ENCODE measurements at places on chromosomes 1 and 21.
A peak's percentile ranks its signal among the peaks of the same experiment; 100 is the strongest.

- DNase-seq: peak; percentile 41
These were observed 780 bp downstream of the HIVEP3 start for GRCh38 chr1:41917835-41918449.

GRCh38 chr1:203629507-203630082 lies 3.0 kb downstream of the ATP2B4 start:
- peak; percentile 52 for DNase-seq

GRCh38 chr1:87647430-87648177 lies 318.9 kb downstream of the LMO4 start:
- no peak for DNase-seq

GRCh38 chr21:24671901-24672300 lies 935.4 kb downstream of the MRPL39 start:
- DNase-seq: no peak

DNA sequence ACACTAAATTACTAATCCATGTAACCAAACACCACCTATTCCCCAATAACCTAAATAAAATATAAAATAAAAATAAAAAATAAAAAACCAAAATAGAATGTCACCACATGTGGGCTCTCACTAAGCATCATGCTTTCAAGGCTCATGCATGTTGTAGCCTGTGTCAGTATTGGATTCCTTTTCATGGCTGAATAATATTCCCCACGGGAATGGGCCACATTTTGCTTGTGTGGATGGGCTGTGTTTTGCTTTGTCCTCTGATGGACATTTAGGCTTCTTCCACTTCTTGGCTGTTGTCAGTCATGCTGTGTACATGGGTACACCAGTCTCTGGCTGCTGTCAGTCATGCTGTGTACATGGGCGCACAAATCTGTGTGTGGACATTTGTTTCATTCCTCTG lies 3.2 kb downstream of the KRTAP10-6 start:
- no peak for DNase-seq

GRCh38 chr1:43468414-43468813 lies 14.7 kb upstream of the HYI start:
- DNase-seq: no peak

- DNase-seq: peak; percentile 22
These were observed 10.6 kb upstream of the UAP1 start for GRCh38 chr1:162550925-162551324.

DNA sequence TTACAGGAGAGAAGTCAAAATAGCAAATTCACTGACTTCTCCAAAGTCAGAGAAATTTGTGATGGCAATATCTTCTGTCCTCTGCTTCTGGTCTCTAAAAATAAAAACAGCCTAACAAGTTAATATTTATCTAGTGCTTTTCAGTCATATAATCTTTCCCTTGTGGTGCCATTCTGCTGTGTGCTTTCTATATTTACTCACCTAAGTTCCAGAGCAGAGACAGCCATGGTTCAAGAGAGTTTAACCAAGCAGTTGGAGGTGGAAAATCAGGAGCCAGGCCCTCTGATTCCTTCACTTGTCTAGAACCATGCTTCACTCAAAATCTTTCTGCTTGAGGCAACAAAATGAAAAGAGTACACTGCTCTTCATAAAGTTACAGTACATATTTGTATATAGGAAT lies 39.3 kb downstream of the BRINP2 start:
- no peak for DNase-seq

DNA sequence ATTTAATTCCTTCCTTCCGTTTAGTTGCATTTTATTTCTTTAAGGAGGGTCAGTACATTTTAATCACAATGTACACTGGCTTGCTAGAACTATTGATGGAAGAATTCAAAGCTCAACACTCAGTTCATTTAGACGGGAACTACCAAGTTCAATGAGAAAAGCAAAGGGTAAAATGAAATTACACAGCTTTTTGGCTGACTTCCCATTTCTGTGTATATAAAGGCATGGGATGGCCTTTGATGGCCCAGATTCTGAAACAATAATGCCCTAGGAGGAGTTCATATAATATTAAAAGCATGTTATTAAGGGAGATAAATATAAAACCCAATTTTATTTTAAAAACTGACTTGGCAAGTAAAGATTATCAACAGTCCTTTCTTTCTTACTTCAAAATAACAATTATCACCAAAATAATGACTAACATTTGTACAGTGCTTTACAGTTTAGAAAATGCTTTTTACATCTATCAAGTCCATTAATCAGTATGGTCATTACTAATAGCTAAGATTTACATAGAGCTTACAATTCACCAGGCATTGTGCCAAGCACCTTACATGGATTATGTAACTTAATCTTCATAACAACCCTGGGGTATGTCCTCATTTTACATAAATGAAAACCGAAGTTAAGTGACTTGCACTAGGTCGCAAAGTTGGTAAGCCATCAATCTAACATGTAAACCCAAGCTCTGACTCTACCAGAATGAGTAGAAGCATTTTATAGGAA lies 402.4 kb downstream of the OMA1 start:
- peak; percentile 18 for DNase-seq

DNA sequence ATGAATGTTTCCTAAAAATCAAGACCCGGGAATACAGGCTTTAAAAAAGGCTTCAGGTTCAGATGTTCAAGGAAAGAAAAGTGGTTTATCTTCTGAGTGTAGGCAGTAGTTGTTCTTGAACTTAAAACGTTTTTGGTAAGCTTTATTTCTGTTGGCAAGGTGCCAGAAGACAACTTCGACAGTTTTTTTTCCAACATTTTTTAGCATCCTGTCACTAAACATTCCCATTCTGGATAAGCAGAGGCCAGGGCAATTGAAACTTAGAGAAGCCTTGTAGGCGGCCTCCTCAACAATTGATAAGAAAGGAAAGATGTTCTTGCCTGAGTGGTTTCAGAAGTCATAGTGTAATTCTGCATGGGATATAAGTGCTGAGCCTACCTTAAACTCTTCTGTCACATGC lies 66.7 kb downstream of the PATJ start:
- DNase-seq: no peak

GRCh38 chr1:175887981-175888428 lies 144.6 kb upstream of the TNR start:
- DNase-seq: peak; percentile 58

- no peak for DNase-seq
These were observed 14.3 kb downstream of the SDHB start for GRCh38 chr1:17039522-17039921.

GRCh38 chr1:40708750-40709099 lies 17.2 kb downstream of the NFYC start:
- DNase-seq: peak; percentile 83

DNA sequence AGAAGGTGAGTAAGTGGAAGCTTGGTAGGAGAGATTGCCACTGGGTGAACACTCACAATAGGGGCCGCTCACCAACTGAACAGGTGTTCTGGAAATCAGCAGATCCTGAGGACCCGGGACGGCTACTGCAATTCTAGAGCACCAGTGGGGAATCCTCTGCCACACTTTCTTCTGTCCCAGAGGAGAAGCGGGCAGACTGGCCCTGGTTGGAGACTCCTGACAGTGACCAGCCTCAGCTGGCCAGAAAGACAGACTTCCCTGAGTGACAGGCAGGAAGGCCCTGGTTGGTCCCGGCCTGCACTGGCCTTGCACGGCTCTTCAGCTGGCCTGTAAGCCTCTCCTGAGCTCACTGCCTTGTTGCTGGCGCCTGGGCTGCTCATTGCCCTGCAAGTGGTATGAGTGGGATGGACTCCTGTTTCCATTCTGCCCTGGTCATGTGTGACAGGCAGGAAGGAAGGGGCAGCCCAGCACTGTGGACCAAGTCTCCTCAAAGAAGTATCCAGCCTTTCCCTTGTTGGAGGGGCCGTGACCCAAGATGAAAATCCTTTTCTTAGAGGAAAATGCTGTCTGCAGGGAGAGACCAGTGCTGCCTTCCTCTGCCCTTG lies 34.5 kb downstream of the MAN1C1 start:
- no peak for DNase-seq

DNA sequence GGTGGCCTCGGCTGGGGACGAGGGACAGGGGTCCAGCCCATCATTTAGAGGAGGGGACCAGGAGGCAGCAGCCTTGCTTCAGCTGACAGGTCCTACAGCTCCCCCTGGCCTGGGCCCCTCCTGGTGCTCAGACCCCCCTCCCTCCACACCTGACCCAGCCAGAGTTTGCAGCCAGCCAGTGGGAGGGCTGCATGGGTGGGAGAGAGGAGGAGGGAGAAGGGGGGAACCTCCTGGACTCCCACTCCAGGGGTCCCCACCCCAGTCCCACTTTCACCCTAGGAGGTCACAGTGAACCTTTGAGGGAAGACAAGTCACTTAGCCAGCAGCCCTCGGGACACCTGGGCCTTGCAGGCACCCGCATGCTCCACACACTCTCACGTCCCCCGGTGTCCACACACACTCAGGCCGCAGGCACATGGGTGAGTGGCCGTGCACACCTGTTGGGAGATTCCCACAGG lies 108.9 kb upstream of the ZBTB40 start:
- DNase-seq: no peak

DNA sequence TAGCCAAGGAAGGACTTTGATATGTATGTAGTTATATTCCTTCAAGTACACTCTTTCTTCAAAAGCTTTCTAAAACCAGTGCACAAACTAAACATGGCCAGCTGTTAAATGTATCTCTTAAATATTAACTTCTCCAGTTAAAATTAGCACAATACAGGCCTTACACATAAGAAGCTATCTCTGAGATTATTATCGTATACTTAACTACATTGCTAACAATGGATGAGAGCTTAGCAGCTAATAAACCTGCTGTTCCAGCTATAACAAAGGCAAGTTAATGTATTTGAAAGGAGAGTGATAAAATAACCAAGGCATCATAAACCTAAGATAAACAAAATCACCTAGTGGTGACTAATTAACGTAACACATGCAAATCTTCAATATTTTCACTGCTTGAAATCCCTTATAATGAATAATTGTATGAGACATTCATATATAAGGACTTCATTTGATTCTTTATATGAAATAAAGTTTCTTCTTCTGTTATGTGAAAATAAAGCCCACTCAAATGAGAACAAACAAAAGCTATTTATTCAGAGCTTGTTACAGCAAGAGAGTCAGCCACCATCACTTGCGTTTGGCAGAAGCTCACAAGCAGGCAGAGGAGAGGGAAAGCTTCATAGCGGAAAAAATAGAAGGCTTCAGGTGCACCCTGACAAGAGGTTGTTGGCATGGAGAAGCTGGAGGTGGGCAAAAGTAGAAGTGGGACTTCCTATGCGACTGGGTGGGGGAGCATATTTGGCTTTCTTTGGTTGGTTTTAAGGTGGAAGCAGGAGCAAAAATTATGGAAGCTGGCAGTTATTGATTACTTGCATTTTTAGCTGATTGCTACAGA lies 274.1 kb upstream of the CHRM3 start:
- DNase-seq: no peak

GRCh38 chr1:45516036-45516435 lies 5.6 kb downstream of the PRDX1 start:
- DNase-seq: no peak

GRCh38 chr1:100162881-100163280 lies 15.2 kb downstream of the LRRC39 start:
- no peak for DNase-seq

- no peak for DNase-seq
These were observed 16.1 kb downstream of the LAMC1 start for GRCh38 chr1:183039330-183039729.

GRCh38 chr1:219051547-219051946 lies 122.1 kb upstream of the LYPLAL1 start:
- DNase-seq: no peak
